ENCODE measurements at places on chromosomes 1 and 21. TPM values are rescaled to one million over a fixed set of nuclear protein-coding genes. Genes with fewer than 3 reads are reported as not detected.

DNA sequence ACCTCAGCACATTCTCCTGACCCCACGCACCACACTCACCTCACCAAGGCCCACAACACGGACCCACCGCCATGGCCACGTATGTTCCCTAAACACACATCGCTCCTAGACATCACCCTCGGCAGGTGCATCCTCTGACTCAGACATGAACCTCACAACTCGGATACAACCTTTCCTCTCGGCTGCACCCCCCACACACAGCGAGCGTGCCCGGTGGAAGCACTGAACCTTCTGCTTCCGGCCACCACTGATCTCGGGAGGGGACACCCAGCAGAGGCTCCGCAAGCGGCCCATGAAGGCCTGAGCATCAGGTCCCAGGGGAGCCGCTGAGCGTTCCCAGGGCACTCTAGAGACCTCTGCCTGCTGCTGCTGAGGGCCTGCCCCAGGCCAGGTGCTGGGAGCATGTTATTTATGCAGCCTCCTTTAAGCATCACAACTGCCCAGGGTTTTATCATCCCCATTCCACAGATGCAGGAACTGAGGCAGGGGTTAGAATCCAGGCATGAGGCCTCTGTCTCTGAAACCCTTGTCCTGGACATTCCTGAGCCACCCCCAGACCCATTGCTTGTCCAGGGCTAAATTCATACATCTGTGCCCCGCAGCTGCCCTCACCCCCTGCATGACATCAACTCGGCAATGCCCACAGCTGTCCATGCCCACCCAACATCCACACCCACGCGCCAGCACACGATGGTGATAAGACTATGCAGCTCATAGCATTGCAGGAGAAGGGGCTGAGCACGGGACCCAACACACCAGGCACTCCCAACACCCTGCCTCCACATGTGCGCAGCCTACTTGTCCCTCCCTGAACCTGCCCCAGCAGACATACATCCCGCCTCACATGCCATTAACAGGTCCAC lies 27.0 kb downstream of the SDC3 start:
- H3K36me3 ChIP-seq = no peaks in the 10 kb centered on the region
- no peak for DNase-seq
- no peaks in the 10 kb centered on the region for H3K4me1 ChIP-seq
- H3K4me3 ChIP-seq = no peak overlapping the region
- peaks cover 39% of the 10 kb centered on the region for H3K27me3 ChIP-seq

DNA sequence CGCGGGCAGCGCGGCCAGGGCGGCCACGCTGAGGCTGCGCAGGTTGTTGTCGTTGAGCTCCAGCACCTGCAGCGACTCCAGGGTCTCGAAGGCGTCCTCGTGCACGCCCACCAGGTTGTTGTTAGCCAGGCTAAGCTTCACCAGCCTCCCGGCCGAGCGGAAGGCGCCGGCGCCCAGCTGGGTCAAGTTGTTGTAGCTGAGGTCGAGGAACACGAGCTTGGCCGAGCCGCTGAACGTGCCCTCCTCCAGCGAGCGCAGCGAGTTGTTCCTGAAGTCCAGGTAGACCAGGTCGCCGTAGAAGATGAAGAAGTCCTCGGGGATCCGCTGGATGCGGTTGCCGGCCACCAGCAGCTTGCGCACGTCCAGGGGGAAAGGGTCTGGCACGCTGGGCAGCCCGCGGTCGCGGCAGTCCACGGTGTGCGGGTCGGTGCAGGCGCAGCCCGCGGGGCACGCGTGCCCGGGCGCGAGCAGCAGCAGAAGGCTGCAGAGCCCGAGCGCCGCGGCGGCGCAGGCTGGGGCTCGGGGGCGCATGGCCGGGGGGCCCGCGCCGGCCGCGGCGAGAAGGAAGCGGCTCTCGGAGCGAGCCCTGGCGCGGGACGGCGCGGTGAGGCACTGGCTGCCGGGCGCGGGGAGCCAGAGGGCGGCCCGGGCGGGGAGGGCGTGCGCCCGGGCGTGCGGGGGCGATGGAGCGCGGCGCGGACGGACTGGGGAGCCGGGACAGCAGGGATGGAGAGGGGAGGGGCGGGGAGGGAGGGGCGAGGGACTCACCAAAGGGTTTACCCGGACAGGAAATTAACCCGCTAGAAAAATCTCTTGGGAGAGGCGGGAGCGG lies 524 bp downstream of the LRRC38 start:
- H3K36me3 ChIP-seq = no peaks in the 10 kb centered on the region
- peaks cover 26% of the 10 kb centered on the region for H3K27me3 ChIP-seq
- H3K4me1 ChIP-seq = no peaks in the 10 kb centered on the region
- DNase-seq = no peak
- no peak overlapping the region for H3K4me3 ChIP-seq

DNA sequence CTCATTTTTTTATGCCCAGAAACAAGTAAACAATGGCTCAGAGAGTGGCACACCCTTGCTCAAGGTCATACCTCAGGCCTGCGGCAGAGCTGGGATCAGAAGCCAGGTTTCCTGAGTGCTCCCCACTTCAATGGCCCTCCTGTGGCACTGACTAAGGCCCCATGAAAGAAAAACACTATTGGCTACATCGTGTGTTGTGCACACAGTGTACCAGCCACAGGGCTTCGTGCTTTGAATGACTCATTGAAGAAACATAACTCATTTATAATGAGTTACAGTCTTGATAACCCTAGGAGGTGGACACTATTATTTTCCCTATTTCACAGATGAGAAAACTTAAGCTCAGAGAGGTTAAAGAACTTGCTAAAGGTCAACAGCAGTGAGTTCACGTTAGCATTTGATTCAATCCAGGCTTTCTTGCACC lies 91.2 kb downstream of the TRABD2B start:
- no peak overlapping the region for H3K4me3 ChIP-seq
- no peak for DNase-seq
- peaks cover 3% of the 10 kb centered on the region for H3K27me3 ChIP-seq

- H3K4me1 ChIP-seq = no peaks in the 10 kb centered on the region
- DNase-seq = no peak
- H3K27me3 ChIP-seq = peaks cover 22% of the 10 kb centered on the region
- H3K4me3 ChIP-seq = no peak within 1 kb of the TSS
- H3K27ac ChIP-seq = no peak within 1 kb of the TSS
These were observed at the start of gene GRIK1 for GRCh38 chr21:29939924-29940275. GRIK1 (minus strand) TSS chr21:29939996.

DNA sequence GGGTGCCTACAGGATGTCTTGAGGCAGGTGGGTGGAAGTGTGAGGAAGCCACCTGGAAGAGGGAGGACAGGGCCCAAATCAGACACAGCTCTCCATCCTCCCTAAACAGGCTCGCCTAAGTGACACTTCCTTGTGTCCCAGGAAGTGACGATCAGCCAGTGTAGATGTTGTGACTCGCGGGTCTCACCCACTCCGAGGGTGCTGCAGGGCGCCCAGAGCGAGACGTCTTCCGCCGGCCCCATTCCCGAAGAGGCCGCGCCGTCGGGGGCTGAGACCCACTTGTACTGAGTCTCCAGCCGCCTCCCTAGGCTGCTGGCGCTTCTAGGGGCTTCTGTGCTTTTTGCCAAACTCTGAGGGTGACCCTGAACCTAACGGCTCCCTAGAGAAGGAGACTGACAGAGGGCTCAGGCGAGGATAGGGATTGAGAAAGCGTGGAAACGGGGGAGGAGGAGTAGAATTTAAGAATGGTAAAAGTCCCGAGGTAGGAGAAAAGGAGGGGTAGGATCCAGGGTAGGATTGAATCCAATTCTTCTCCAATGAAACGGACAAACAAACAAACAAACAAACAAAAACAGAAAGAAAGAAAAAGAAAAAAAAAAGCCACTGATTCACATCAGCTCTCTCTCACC lies 543 bp upstream of the MARK1 start:
- no peak for DNase-seq
- H3K4me3 ChIP-seq = peak overlapping the region; percentile 67
- H3K4me1 ChIP-seq = peaks cover 11% of the 10 kb centered on the region
- no peak overlapping the region for H3K27ac ChIP-seq
- H3K27me3 ChIP-seq = peaks cover 66% of the 10 kb centered on the region

GRCh38 chr1:15028102-15028501 lies 125.4 kb upstream of the TMEM51 start:
- no peaks in the 10 kb centered on the region for H3K27me3 ChIP-seq
- H3K36me3 ChIP-seq = no peaks in the 10 kb centered on the region
- DNase-seq = no peak
- H3K27ac ChIP-seq = no peak overlapping the region
- H3K4me3 ChIP-seq = no peak overlapping the region

JUN gene
- total RNA-seq = 32.3 TPM

NEGR1 gene
- not detected for total RNA-seq

REN gene
- total RNA-seq = not detected

DSCAM gene
- not detected for total RNA-seq

CRABP2 gene
- 0.58 TPM for total RNA-seq

RGS8 gene
- not detected for total RNA-seq

OR2L2 gene
- 0.10 TPM for total RNA-seq

Measured in activated CD4-positive, alpha-beta memory T cell treated with anti-CD3 and anti-CD28 coated beads, Interleukin-2, amount 10 ng/mL, durations not matched to agents 7 days and 5 days (primary cell).